Activated CD4-positive, alpha-beta T cell treated with anti-CD3 and anti-CD28 coated beads for 4 hours (primary cell): ENCODE measurements at places on chromosomes 2 and 18.

DNA sequence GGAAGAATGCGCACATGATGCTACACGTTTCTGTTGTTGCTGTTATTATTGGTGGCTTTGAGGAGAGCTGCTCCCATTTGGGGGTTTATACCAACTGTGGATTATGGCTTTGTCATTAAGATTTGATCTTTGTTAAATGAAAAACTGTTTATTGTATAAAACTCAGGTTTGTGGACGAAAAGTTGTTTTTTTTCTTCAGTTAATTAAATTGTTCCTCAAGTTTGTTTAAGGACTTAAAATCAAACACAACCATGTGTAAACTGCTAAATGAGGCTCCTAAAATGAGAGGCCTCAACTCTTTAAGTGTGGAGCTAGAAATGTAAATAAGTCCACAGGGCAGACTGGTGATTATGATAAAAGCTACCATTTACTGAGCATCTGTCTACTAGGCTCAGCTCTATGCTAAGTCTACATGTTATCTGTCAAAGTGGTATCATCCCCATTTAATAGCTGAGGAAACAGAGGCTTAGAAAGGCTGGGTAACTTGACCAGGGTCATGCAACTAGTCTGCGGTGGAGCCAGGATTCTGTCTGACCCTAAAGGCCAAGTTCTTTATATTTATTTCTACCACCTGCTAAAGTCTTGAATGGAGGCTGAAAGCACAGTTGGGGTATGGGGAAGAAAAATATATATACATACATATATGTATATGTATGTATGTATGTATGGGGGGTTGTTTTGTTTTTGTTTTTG, 4.1 kb downstream of the MYCN start:
- no peak for DNase-seq

GRCh38 chr2:54360055-54360792, 95.9 kb upstream of the SPTBN1 start:
- no peak for DNase-seq

GRCh38 chr2:60560734-60561644, 7.5 kb upstream of the BCL11A start:
- no peak for DNase-seq

GRCh38 chr2:222582928-222583327, 73.0 kb downstream of the FARSB start:
- DNase-seq, result no peak

DNA sequence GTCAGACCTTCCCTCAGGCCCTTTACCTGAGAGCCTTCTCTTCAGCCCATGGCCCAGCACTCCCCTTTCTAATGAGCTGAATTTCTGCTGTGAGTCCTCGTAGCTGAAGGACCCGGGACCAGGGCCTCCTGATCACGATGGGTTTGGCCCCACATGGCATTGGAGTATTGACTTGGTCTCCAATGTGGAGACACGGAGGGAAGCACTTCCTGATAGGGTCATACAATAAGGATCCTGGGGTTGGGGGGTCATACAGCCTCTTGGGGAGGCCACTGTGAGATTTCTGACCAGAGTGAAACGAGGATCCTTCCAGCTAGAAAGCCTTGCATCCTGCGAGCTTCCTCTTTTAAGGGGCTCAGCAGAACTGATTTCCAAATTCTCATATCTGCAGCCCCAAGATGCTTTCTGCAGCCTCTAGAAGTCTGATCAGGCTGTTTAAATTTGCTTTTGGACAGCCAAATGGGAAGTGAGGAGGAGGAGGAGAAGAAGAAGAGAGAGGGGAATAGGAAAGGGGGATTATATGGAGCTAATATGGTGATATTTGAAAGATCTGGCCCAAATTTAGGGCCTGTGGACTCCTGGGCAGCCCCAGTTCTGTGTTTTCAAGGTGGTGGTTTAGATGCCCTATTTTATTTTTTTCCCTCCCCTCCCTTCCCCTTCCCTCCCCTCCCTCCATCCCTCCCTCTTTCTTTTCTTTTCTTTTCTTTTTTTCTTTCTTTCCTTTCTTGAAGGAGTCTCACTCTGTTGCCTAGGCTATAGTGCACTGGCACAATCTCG, 38.9 kb downstream of the RHOB start:
- DNase-seq, result no peak

DNA sequence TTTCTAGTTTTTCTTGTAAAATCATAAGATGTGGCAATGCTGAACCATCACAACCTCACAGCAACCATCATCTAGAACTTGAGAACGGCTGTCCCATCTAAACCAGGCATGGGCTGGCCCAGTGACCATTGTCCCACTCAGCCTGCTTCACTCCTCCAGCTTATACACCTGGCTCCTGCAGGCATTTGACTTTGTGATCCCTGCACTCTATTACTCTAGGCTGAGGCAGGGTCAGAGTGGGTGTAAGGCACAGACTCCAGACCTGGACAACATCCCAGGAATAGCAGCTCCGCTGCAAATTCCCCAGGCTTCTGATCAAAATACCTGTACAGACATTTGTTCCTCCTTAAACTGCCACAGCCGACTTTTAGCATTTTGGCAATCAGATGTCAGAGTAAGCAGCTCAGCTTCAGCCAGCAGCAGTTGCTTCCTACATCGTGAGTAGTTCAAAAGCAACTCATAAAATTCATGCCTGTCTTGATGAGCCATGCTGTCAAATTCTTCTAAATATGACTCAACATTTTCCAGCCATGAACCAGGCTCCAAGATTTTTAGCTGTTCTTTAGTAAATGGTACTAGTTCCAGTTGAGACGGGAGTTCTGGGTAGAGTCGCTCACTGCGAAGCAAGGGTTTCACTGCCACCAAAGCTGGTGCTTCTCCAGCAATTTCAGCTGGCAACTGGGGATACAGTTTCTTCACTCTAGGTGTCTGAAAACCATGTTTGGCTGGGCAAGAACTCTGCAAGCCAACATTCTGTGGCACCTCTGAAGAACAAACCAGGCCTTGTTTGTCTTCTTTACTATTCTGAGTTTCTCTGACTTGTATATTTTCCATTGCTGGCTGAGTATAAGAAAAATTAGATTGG, 12.8 kb downstream of the EPG5 start:
- no peak for DNase-seq

- DNase-seq, result no peak
Measured at GRCh38 chr18:31042406-31043181, at the start of gene DSC3. Gene DSC3 (minus strand): TSS chr18:31042742. CDS start chr18:31042660, 82 bp downstream.

DNA sequence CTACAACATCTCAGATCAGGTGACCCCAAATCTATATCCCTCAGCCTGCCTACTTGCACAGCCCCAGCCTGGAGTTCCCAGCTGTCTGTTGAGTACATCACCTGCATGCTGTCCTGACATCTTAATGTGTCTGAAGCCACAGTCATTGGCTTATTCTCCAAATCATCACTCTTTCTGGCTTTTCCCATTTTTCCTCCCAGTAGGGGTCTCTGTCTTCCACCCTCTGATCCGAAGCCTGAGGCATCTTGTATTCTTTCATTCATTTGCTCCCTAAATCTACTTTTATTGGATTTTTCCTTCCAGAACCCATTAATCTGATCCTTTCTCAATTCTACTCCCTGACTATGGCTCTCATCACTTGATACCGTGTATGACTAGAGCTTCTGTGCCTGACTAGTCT, 332.9 kb upstream of the DCC start:
- DNase-seq, result no peak

DNA sequence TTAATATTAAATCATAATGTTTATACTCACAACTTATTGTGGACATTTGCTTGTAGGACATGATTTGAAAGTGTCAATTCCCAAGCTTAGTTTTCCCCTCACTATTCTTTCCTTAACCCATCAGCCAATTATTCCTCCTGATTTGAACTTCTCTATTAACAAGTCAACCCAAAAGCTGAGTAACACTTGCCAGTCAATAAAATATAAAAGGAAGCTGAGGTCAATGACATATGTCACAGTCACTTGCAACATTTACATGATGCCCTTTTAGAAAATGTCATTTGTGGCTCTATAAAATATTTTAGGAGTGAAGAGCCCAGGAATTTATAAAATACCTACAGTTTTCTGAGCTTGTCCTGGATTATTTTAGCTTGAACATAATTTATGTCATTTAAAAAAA, 7.2 kb downstream of the CCDC68 start:
- DNase-seq, result no peak

DNA sequence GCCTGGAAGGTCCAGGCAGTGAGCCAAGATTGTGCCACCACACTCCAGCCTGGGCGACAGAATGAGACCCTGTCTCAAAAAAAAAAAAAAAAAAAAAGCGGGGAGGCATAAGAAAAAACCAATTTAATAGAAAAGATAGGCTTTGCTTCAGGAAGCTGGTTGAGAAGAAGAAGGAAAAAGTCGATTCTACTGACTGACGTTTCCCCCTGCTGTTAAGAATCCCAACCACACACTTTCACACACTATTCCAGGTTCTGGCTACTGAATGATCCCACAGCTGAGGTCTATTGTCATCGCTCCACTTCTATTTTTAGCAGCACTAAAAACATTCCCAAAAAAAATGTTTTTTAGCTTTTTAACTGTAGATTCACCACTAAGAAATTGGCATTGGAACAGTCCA, 6.7 kb upstream of the CHCHD5 start:
- DNase-seq, result no peak

DNA sequence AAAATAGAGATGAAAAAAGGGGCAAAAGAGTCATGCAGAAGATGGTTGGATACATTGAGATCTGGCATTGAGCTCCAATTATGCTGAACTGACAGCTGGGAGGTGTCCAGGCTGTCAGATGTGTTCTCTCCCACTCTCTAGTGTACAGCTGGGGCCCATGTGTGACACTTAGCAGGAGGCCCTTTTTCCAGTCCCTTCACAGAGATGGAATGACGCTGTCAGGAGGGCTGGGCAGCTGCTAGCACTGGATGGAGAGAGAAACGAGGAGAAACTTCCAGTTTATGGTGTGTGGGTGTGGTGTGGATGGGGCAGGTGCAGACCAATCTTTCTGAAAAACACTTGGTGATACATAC, 437.7 kb upstream of the HS6ST1 start:
- DNase-seq, result no peak
